Naive B cell (primary cell): ENCODE measurements at places on chromosomes 16 and 17.

GRCh38 chr17:12627781-12628451 is 37.8 kb upstream of the MYOCD start:
- DNase-seq: no peak

DNA sequence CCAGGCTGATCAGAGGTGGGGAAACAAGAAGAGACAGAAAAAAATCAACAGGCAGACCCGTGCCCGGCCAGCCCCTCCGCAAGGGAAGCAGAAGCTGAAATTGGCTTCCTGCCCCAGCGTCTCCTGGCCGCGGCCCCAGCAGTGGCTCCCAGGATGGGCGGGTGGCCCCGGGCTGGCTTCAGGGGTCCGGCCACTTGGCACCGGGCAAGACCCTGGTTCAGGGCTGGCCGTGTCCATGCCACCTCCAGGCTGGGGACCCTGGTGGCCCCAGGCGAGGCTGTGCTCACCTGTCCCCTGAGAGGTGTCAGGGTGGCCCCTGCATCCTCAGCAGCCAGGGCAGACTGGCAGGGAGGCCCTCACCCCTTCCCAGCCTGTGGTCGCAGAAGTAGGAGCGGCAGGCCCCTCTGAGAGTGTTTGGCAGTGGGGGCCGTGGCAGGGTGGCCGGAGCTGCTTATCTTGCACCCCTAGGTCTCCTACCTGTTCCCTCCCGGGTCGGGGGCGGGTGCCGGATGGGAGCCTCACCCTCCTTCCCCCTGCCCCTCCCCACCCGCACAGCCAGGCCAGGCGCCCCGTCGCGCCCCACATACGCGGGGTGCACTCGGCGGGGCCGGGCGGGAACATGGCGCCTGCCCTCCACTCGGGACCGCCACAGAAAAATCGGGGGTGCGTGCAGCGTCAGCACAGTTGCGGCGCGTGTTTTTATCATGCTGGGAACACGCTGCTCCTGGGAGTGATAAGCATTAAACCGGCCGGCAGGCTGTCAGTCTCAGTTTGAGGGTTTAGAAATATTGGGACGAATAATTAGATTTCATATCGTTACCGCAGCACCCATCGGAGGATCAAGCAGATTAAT is 46.7 kb upstream of the ZC3H18 start:
- DNase-seq: no peak

DNA sequence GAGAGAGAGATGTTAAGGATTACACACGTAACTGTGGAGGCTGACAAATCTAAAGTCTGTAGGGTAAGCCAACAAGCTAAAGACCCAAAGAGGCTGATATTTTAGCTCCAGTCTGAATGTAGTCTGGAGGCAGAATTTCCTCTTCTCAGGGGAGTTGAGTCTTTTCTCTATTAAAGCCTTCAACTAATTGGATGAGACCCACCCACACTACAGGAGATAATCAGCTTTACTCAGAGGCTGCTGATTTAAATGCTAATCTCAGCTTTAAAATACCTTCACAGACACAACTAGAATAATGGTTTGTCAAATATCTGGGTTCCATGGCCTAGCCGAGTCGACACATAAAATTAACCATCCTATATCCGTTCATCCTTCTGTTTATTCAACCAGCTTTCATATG is 204.3 kb upstream of the PSMD7 start:
- no peak for DNase-seq

DNA sequence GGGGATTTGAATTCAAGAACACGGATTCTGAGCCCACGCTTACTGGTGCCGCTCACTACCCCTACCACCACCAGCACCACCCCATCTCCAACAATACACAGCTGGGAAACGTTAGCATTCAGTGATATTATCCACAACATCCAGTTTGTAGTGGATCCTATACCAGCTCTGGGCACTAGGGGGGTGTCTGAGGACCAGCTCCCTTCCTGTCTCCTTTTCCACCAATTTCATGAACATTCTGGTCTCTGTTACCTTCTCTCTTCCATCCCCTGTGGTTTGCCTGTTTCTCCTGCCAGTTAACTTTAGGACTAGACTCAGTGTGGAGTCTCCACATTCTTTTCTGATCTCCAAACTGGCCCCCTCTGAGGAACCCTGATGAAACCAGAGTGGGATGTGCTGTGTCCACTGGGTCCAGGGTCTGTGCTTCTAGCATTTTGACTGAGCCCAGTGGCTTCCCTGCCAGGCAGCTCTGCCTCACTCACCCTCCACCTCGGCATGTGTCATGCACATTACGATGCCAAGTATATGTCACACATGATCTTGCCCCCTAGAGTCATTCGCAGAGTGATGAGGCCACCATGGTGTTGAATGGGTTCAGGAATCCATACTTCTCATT is 187.0 kb upstream of the CDH13 start:
- DNase-seq: no peak

GRCh38 chr16:85173146-85173980 is 61.1 kb upstream of the CIBAR2 start:
- no peak for DNase-seq

GRCh38 chr16:28990375-28991040 is 5.7 kb downstream of the LAT start:
- no peak for DNase-seq

DNA sequence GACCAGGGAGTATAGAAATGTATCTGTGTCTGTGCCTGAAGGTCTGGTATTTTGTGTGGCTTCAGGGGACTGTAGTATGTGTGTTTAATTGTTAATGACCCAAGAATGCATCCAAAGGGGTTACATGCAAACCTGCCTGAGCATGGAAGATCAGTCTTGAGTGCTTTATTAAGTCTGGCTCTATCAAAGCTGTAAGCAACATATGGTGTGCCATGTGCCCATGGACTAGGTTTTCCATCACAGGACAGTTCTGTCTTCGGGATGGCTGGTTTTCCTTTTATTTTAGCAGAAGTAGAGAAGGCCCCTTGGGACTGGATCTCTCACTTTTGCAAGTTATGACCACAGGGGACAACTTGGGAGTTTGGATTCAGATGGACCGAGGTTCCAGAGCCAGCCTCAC is 18.2 kb downstream of the RBFOX1 start:
- no peak for DNase-seq

GRCh38 chr17:7652388-7653356 is 1.9 kb downstream of the ATP1B2 start:
- no peak for DNase-seq

- no peak for DNase-seq
Measured at GRCh38 chr17:83181991-83182619, 102.7 kb downstream of the METRNL start.

- DNase-seq: peak; percentile 43
Measured at GRCh38 chr17:48295362-48296288, 134.4 kb downstream of the SKAP1 start.

DNA sequence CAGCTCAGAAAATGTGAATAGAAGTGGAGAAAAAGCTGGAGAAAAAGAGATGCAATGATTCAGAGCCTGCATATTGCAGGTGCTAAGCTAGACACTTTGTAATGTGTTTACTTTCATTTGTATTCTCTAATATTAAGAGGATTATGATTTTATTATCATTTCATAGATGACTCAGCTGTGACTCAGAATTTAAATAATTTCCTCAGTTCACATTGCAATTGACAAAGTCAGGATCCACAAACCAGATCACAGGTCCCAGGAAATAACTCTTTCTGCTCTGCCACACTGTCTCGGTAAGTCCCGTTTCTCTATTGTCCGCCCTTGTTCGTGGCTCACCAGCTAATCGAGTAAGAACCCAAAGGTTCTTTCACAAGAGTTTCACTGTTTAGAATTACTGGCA is 235.4 kb upstream of the MON1B start:
- DNase-seq: no peak

- DNase-seq: no peak
Measured at GRCh38 chr17:77963441-77963840, 4.9 kb downstream of the TNRC6C start.

DNA sequence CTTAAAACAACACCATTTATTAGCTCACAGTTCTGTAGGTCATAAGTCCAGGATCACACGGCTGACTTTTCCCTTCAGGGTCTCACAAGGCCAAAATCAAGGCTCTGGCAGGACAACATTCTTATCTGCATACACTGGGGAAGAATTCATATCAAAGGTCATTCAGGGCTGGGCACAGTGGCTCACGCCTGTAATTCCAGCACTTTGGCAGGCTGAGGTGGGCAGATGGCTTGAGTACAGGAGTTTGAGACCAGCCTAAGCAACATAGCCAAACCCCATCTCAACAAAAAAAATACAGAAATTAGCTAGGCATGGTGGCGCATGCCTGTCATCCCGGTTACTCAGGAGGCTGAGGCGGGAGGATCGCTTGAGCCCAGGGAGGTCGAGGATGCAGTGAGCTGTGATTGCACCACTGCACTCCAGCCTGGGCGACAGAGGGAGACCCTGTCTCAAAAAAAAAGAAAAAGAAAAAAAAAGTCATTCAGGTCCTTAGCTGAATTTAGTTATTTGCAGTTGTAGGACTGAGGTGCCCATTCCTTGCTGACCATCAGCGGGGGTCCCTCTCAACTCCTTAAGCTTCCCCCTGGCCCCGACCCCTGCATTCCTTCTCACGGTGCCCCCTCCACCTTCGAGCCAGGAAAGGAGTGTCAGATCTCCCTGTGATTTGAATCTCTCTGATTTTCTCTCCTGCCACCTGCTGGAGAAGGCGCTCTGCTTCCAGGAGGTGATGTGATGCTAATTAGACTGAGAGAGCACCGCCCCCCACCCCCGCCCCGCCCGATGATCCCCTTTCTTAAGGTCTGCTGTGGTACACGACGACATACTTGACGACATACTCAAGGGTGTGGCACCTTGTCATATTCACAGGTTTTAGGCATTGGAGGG is 91.8 kb upstream of the CLEC18A start:
- no peak for DNase-seq

GRCh38 chr17:66943484-66943883 is 21.0 kb upstream of the CACNG4 start:
- DNase-seq: no peak

- DNase-seq: no peak
Measured at GRCh38 chr16:85403693-85404092, 209.4 kb upstream of the GSE1 start.

- DNase-seq: peak; percentile 71
Measured at GRCh38 chr17:50507871-50508572, at the start of gene MYCBPAP. Gene MYCBPAP, plus strand, starts transcription at chr17:50508439. Its CDS starts 236 bp downstream, at chr17:50508675.

DNA sequence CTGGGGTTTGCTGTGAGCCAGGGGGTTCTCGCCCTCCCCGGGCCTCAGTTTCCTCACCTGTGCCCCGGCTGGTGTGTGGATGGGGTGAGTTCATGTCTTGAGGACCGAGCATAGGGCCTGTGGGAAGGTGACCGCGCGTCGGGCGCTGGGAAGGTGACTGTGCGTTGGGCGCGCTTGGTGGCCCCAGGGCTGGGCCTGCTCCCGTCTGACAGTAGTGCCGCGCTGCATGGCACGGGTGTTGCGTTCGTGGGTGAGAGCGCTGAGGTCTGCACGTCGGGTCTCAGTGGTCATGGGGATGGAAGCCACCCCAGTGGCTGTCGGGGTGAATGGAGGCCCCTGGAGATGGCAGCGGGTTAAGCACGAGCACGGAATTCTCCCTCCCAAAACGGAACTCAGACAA is 9.2 kb downstream of the ASPSCR1 start:
- no peak for DNase-seq

GRCh38 chr17:48611213-48611612 is 396 bp upstream of the HOXB7 start:
- DNase-seq: no peak

GRCh38 chr17:56870081-56870651 is 36.2 kb downstream of the DGKE start:
- DNase-seq: no peak
